ENCODE measurements at places on chromosomes 12 and 14.
A peak's percentile ranks its signal among the peaks of the same experiment; 100 is the strongest.

DNA sequence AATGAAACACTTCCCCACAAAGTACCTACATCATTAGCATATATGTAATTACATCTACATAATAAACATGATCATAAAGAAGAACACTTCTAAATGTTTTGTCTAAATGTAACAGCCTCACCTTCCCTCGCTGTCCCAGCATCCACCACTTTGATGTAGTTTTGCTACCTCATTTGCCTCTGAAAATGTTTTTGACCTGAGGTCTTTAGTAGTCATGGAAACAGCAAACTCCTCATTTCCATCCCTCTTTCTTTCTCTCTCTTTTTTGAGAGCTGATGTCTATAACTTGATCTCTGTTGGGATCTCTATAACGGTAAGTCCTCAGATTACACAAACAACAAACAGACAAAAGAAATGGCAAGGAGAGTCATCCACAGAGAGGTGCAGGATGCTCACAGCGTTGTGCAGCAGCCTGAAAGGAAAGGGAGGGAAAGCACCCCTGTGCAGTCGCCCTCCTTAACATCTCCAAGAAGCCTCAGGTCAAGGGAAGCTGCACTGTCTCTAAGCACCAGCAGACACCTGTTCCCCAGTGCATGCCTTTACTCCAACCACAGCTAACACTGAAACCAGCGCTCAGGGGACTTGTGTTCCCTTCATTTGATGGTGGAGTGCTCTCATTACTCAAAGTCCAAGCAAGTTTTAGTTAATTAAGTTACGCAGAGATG, 268.7 kb downstream of the TMEM132D start:
- DNase-seq = no peak

GRCh38 chr12:21552635-21553328, 26.7 kb downstream of the SPX start:
- no peak for DNase-seq

DNA sequence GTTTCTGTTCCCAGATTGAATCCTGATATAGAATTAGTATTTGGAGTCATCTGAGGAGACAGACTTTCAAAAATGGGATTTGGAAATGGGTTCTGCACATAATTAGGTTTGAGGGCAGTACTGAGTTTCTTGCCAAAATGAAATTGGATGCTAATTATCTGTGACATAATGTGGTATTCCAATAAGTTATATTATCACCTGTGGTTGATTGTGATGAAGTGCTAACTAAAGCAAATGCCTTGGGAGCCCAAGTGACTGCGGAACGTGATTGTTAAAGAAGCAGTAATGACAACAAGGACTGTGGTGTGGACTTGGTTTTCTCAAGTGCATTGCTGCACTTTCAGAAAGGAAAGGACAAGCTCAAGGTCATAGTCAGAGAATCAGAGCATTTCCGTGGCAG, 337.0 kb downstream of the IPO8 start:
- DNase-seq = no peak

DNA sequence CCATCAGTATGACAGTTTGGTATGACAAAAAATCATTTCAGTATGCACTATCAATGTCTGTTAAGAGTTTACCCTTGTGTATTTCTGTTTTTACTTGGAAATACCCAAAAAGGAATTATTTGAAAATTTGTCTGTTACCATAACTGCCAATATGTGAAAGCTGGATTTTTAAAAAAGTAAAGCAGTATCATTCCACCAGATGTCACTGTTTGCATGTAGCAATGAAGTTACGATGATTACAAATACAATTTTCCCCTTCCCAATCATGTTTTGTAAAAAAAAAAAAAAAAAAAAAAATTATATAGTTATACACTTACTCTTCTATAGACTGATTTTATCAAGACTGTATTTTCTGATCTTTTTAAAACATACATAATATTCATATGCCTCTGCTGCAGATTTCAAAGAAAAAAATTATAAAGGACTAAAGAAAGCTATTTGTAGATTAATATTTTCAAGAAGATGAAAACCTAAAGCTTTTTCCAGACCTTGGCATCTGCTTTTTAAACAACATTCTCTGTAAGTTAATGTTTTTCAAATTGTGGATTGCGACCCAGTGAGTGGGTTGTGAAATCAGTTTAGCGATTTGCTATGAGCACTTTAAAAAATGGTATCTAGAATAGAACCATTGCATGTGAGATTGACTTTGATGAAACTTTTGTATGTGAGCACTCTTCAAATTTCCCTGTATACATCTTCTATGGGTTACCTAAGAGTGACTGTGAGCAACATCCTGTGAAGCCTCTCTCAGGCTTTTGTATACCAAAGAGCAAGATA, 114.2 kb downstream of the TTC6 start:
- DNase-seq = peak; percentile 13

DNA sequence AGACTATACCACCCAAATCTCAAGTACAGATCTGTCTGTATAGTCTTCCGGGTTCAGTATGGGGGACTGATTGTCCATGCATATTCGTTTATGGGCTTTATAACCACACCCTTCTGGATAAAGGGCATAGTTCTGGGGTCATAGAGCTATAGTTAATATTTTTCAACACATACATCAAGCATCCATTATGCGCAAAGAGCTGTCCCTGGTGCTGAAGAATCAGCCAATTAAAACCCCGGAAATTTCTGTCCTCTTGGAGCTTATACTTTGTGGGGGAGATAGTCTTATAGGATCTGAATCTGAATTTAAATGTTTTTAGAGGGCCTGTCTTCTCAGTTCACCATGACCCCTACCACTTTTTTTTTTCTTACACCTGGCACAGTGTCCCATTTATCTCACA, 256.7 kb downstream of the SUDS3 start:
- no peak for DNase-seq

Measured in EL (cell line).